NCI-H1105 treated with DMSO at 0.1 percent for 48 hours (cell line): ENCODE measurements at places on chromosomes 12 and 14.

DNA sequence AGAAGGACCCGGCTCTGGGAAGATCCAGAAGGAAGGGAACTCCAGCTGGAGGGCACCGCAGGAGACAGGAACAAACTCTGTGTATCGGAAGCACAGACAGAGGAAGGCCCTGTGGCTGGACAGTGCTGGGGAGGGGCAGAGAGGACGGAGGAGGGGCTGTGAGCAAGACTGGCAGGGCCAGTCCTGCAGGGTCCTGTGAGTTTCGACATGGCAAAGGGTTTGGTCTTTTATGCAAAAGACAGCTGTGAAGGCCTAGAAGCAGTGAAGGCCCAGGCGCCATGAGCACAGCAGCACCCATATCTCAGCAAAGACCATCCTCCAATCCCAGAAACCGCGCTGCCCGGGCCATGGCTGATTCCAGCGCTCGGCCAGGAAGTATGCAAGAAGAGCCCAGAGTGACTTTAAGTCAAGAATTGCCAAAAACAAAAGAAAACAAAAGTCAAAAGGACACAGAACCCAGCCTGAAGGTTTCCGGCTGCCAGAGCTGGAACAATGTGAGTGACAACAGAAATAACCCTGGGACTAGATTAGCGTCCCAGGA, 126.5 kb downstream of the NCOR2 start:
- DNase-seq = no peak

- DNase-seq = no peak
Measured at GRCh38 chr14:92585981-92586937, 72.7 kb downstream of the RIN3 start.

GRCh38 chr12:4424422-4424821, 21.2 kb downstream of the FGF6 start:
- DNase-seq = no peak

GRCh38 chr14:20380681-20381080, 32.6 kb downstream of the TEP1 start:
- no peak for DNase-seq

GRCh38 chr14:65329911-65330310, 82.6 kb upstream of the FUT8 start:
- DNase-seq = no peak
